Ureter (tissue), 1 donor: ENCODE measurements at places on chromosomes 1 and 21. TPM values are rescaled to one million over a fixed set of nuclear protein-coding genes. Genes with fewer than 3 reads are reported as not detected.

Gene CCDC17
- 2.4 TPM for total RNA-seq

GRCh38 chr1:184823080-184823479, 68.4 kb upstream of the EDEM3 start:
- DNase-seq, result no peak

DNA sequence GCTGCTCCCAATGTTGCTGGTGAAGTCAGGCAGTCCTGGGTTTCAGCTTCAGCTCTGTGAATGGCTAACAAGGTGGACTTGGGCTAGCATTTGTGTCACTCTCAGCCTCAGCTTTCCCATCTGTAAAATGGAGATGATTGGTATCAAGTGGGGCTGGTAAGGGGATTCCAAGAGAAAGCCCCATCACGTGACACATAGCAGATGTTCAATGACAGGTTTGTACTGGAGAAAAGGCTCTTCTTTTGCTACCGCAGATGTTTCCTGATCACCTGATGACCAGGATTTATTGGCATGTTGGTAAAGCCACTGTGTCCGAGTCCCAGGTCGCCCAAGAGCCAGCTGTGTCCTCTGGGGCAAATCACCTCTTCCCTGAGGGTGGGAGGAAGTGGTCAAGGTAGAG, 335.0 kb downstream of the MATN1 start:
- no peak for DNase-seq

- no peak for DNase-seq
Observed at GRCh38 chr1:176068901-176069300, 138.2 kb downstream of the COP1 start.

DNA sequence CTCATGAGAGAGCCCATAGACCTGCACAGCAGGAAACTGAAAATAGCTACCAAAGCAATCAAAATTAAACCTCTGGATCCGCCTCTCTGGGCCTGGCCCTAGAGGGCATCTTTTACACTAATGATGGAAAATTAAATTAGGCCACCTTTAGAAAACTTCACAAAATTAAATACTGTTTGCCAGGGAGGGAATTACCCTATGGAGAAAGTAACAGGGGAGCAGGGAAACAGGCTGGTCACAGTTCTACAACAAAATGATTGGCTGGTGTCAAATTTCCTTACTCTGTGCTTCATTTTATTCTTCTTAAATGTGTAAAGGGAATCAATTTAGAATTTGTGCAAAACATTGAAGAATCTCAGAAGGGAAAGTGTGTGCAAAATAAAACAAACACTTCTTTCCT, 62.4 kb downstream of the SPATA46 start:
- no peak for DNase-seq

DNA sequence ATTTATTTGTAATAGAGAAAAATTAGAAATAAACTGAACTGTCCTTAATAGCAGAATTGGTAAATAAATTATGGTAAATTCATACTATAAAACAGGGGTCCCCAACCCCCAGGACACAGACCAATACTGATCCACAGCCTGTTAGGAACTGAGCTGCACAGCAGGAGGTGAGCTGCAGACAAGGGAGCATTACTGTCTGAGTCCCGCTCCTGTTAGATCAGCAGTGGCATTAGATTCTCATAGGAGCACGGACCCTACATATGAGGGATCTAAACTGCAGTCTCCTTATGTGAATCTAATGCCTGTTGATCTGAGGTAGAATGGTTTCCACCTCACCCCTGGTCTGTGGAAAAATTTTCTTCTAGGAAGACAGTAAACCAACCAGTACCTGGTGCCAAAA, 7.5 kb downstream of the WDR47 start:
- no peak for DNase-seq

GRCh38 chr1:39729030-39729429, 9.7 kb upstream of the PPIE start:
- DNase-seq, result no peak
